Activated CD8-positive, alpha-beta memory T cell treated with anti-CD3 and anti-CD28 coated beads, Interleukin-2, amount 10 ng/mL, durations not matched to agents 7 days and 5 days (primary cell): ENCODE measurements at places on chromosomes 11 and 22. TPM values are rescaled to one million over a fixed set of nuclear protein-coding genes. Genes with fewer than 3 reads are reported as not detected.

DNA sequence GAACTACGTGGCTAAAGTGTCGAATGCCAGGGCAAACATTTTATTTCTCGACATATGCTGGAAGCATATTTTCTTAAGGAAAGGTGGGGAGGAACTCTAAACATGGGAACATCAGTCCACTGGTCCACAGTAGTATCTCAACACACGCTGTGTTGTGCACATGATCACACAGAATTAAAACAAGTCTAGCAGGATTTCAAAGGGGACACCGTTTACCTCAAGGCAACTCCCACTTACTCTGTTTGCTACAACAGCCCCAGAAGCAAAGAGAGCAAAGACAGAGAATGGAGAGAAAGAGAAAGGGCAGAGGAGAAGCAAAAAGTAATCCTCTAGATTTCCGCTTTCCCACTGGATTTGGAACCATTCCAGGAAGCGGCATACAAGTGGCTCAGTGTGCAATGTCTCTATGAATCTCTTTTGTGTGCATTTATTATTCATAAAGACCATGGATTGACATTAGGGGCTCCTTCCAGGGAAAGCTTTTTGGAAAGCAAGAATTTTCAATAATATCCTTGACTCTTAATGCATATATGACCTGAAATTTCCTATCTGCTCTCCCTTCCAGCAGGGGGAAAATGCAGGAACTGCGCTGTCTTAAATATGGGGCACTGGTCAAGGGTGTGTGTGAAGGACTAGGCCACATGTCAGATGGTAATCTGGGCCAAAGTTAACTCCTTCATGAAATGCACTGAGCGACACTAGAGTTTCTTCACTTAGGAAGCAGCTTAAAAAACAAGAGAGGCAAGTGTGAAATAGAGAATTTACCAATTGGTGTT lies 34.8 kb upstream of the CCDC34 start:
- H3K27me3 ChIP-seq = peaks cover 16% of the 10 kb centered on the region
- DNase-seq = no peak
- H3K4me1 ChIP-seq = peaks cover 3% of the 10 kb centered on the region
- H3K27ac ChIP-seq = no peak overlapping the region

The P2RY2 gene
- total RNA-seq = not detected

The TYR gene
- total RNA-seq = not detected

DNA sequence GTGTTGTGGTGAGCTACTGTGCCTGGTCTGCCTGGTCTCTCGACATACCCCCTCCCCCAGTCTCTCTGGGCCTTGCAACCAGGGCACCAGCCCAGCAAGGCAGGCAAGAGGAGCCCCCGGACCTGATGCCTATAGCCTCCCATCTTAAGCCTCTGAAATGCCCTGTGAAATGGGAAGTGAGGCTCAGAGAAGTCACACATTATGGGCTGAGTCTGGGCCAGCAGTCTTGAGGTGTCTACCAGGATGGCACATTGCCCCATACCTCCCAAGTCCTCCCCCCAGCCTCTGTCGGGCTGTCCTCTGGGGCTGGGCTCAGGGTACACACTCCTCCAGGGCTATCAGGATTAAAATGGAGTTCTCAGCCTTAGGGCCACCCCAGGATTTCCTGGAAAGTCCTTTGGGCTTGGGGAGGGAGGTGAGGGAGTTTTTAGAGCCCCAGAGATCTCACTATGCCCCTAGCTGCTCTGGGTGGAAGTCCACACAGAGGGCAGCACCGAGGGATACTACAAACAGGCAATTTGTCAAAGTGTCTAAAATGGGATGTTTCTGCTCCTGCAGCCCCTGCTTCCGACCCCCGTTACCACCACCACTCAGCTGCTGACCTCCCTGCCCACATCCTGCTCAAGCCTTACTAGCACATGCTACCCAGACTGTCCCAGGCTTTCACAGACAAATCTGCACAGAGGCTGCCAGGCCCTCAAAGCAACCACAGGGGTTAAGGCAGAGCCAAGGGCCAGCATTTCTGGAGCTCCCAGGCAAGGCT lies 3.1 kb upstream of the SH3BP1 start:
- peak; percentile 88 for DNase-seq
- peaks cover 9% of the 10 kb centered on the region for H3K36me3 ChIP-seq
- H3K4me1 ChIP-seq = peaks cover 75% of the 10 kb centered on the region
- peak overlapping the region; percentile 90 for H3K4me3 ChIP-seq

The MRGPRX4 gene
- total RNA-seq = not detected

DNA sequence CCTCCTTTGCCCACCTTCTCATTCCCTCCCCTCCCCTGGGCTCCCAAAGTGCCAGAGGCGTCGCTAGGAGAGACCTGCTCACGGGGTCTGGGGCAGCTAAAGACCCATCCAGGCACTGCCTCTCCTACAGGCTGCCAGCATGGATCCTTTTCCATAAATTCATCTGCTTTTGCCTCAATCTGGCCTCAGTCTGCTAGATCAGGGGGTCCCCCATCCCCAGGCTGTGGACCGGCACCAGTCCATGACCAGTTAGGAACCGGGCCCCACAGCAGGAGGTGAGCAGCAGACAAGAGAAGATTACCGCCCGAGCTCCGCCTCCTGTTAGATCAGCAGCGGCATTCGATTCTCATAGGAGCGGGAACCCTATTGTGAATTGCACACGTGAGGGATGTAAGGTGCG lies 12.3 kb downstream of the LTO1 start:
- H3K4me1 ChIP-seq = no peaks in the 10 kb centered on the region
- DNase-seq = no peak
- H3K36me3 ChIP-seq = peaks cover 2% of the 10 kb centered on the region
- H3K27ac ChIP-seq = no peak overlapping the region

The PLEKHA7 gene
- total RNA-seq = 1.1 TPM

The GAB4 gene
- not detected for total RNA-seq

GRCh38 chr11:120420572-120420971 lies 84.4 kb downstream of the ARHGEF12 start:
- H3K36me3 ChIP-seq = peaks cover 3% of the 10 kb centered on the region
- DNase-seq = no peak
- no peaks in the 10 kb centered on the region for H3K27me3 ChIP-seq
- no peak overlapping the region for H3K4me3 ChIP-seq
- H3K4me1 ChIP-seq = peaks cover 7% of the 10 kb centered on the region

- no peak overlapping the region for H3K27ac ChIP-seq
- no peaks in the 10 kb centered on the region for H3K27me3 ChIP-seq
- DNase-seq = no peak
Observed at GRCh38 chr11:1076061-1076665, 1.5 kb downstream of the MUC2 start.

- DNase-seq = no peak
- H3K4me3 ChIP-seq = no peak overlapping the region
- H3K36me3 ChIP-seq = no peaks in the 10 kb centered on the region
- H3K4me1 ChIP-seq = no peaks in the 10 kb centered on the region
- no peaks in the 10 kb centered on the region for H3K27me3 ChIP-seq
Observed at GRCh38 chr11:84420271-84420670, 1134.1 kb upstream of the CCDC90B start.

DNA sequence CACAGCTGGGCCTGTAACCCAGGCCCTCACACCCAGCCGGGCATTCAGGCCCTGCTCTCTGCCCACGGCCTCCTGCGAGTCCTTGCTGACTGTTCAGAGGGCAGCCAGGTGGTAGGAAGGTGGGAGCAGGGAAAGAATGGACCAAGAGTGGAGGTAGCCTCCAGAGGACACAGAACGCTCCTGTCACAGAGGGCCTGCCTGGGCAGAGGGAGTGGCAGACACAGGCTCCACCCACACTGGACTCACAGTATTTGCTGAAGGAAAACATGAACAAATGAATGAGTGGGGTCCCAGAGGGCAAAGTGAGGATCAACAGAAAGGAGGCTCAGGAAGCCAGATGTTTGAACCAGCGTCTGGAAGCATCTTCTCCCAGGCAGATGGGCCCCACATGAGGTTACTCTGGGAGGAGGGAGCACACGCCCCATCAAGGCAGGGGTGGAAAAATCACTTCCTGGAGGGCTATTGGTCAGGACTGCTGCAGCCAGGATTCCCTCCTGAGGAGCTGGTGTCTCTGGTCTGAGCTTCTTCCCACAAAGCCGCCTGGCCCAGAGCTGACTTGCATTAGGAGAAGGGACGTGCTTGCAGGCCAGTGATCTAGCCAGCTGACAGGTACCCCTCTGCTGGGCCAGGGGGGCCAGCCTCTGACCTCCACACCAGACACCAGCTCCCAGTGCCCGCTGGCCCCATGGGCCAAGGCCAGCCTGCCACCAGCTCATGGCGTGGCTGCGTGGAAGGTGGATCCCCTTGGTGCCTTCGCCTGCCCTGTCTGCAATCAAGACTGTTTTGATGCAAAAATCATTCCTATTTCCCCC lies 84.0 kb downstream of the THAP12 start:
- no peak overlapping the region for H3K4me3 ChIP-seq
- peaks cover 14% of the 10 kb centered on the region for H3K4me1 ChIP-seq
- H3K36me3 ChIP-seq = no peaks in the 10 kb centered on the region
- H3K27me3 ChIP-seq = peaks cover 59% of the 10 kb centered on the region

The TESMIN gene
- 11.8 TPM for total RNA-seq

DNA sequence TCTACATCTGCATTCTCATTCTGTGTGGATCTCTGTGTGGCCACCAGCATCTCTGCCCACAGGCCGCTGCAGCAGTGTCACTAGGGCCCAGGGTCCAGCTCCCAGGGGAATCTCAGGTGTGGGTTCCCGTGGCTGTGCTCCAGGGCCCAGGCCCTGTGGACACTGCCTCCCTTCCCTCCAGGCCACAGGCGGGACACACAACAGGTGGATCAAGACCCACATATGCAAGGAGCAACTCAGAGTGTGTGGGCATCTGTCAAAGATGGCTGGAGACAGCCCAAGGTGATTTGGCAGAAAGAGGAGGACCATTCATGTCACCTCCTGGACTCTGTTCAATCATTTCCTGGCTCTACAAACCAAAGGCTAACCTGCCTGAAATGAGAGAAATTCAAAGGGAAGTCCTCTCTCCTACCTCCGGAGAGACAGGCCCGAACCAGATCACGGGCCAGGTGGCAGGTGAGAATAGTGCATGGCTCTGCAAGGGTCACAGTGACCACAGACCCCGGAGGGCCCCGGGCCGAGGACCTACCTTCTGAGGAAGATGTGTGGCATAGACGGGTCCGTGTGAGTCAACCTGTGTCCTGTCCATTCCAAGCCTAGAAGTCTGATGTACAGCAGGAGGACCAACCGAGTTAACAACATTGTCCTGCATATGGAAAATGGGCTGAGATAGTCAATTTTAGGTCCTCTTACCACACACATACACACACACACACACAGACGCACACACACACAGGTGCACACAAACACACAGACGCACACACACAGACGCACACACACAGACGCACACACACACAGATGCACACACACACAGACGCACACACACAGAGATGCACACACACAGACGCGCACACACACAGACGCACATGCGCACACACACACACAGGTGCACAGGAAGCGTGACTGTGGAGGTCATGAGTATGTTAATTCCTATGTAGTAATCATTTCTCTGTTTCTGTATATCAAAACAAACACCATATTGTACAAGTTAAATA lies 1068.5 kb downstream of the BRD1 start:
- no peaks in the 10 kb centered on the region for H3K4me1 ChIP-seq
- DNase-seq = peak; percentile 19
- no peaks in the 10 kb centered on the region for H3K27me3 ChIP-seq
- H3K27ac ChIP-seq = no peak overlapping the region

DNA sequence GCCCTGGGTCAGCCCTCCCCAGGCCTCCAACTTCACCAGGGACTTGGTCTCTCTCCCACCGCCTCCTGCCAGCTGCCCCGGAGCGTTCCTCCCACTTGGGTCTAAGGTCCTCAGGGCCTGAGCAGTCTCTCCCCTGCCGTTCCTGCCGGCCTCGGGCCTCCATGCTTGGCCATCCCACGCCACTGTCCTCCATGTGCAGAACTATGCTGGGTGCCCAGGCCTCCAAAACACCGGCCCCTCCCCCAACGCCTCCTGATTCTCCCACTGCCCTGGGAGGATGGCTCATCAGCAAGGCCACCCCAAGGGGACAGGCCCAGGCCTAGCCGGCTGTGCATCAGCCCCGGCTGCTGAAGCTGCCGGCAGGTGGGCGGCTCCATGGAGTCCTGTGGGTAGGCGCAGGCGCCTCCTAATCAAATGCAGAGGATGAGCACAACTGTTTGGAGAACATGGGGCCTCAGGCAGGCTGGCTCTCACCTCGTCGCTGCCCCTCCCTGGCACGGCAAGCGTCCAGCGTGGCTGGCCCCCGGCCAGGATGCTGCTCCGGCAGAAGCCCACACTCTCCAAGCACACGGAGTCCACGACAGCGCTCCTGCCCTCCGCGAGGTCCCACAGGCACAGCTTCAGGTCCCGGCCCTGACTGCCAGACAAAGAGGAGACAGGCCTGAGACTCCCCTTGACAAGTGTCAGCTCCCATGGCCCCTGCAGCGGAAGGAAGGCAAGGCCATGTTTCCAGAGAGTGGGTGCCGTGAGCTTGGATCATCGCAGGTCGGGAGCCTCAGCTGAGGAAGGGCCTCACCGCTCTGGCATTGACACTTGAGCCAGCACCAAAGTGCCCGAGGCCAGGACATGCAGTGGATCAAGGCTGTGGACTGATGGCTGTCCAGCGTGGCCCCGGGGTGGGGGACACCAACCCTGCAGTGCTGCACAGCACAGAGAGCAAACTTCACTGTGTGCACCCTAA lies 42.6 kb downstream of the GNB1L start:
- no peaks in the 10 kb centered on the region for H3K27me3 ChIP-seq
- no peak overlapping the region for H3K27ac ChIP-seq
- H3K4me3 ChIP-seq = no peak overlapping the region
- no peaks in the 10 kb centered on the region for H3K4me1 ChIP-seq

DNA sequence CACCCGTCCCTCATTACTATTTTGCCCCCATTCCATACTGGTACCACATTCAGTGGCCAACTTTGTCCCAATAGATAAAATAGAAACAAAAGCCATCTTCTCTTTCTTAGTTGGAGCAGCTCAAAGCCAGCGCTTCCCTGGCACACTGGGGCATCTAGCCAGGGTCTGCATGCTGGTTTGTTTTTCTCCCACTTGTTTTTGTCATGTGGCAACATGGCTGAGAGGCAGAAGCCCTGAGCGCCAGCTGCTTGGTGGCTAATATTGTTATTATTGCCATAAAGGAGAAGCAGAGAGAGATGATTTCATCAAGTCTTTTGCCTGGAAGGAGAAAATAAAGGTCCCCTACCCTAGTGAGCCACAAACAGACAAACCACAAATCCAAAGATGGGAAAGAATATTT lies 48.4 kb upstream of the CRTAM start:
- H3K4me3 ChIP-seq = no peak overlapping the region
- no peaks in the 10 kb centered on the region for H3K27me3 ChIP-seq
- H3K27ac ChIP-seq = no peak overlapping the region
- DNase-seq = no peak
- H3K4me1 ChIP-seq = no peaks in the 10 kb centered on the region

The SCT gene
- not detected for total RNA-seq

DNA sequence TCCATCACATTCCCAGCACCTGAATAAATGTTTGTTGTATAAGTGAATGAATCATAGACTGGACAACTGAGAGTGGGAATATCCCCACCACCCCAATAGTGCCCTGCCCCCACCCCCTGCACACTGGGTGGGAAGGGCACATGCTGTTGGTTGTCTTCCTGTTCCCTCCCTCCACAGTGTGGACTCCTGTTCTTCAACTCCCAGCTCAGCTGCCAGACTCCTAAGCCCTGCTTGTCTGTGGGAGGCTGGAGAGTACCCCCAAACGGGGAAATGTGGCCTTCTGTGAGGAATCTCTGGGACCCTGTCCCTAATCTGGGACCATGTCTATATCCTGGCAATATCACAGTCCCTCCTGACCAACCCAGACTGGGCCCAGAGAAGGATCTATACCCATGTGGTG lies 5.5 kb upstream of the MYOD1 start:
- no peak overlapping the region for H3K4me3 ChIP-seq
- H3K27me3 ChIP-seq = peaks cover 16% of the 10 kb centered on the region
- H3K27ac ChIP-seq = no peak overlapping the region
- no peaks in the 10 kb centered on the region for H3K4me1 ChIP-seq
- H3K36me3 ChIP-seq = no peaks in the 10 kb centered on the region

- peaks cover 27% of the 10 kb centered on the region for H3K27me3 ChIP-seq
- DNase-seq = no peak
- H3K4me3 ChIP-seq = no peak overlapping the region
- no peak overlapping the region for H3K27ac ChIP-seq
Observed at GRCh38 chr11:1573903-1574237, 1.8 kb upstream of the DUSP8 start.

The FAM89B gene
- 54.2 TPM for total RNA-seq

The TMPRSS6 gene
- 3.3 TPM for total RNA-seq
